Muscle of arm (tissue), 14 donors: ENCODE measurements at places on chromosomes 3 and 15. TPM values are rescaled to one million over a fixed set of nuclear protein-coding genes. Genes with fewer than 3 reads are reported as not detected.
A peak's percentile ranks its signal among the peaks of the same experiment; 100 is the strongest.

DNA sequence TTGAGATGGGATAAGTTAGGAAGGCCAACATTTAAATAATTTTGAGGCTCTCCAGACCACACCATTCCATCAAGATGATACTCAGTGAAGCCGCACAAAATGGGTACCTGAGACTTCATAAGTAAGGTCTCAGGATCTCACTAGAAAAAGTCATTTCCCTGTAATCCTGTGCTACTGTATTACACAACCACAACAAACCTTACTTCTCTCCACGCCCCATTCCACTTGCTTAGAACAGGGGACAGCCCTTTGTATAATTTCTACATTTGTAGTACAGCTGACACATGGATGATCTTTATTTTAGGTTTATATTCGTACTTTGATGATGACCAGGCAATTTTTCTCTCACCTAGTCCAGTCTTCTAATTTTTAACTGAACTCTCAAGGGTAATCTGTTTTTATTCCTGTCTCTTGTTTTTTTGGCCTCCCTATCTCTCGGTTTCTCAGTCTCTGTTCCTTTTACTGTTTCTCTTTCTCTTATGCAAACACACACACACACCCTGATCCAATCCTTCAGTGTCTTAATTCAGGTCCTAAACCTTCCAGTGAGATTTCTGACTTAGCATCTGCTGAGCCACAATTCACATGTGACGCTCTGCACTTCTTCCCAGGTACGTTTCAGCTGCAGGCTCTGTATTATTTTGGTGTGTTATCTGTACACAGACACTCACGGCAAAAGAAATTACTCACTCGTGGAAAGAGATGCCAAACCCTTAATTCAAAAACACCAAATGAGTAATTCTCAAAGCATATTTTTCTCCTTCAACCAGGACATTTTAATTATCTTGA is 223.2 kb upstream of the THBS1 start:
- no peak for DNase-seq

The ISLR gene
- 190 TPM for polyA plus RNA-seq

- no peak for DNase-seq
Observed at GRCh38 chr3:32836601-32837000, 18.8 kb downstream of the TRIM71 start.

The PRSS50 gene
- polyA plus RNA-seq: 0.15 TPM

DNA sequence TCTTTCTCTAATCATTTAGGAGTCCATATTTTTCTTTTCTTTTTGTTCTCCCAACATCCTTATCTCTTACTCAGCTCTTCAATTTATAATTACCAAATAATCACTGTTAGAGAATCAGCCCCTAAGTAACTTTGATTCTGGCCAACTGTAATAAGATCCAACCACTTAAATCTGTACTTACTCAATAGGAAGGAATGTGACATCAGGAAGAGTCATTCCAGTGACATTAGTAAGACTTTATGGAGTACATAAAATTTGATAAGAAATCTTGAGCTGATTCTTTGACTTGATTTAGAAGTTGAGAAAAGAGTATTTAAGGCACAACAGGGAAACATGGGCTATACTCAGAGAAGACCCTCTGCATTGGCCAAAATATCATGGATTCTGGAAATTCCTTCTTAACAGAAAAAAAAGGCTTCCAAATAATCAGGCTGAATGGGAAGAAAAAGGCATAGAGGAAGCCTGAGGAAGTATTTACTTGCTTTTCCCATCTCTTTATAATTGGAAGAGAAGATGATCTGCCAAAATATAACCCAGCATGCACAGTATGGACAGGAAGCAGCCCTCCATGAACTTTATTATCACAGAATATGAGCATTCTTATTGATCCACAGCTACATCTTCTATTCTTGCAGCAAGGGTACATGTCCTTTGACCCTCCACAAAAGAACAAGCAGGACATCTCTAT is 289.7 kb upstream of the TPRG1 start:
- DNase-seq: no peak

- DNase-seq: no peak
Observed at GRCh38 chr15:42826251-42826890, 89.4 kb upstream of the CDAN1 start.

GRCh38 chr3:180267202-180267843 is 230.6 kb upstream of the PEX5L start:
- no peak for DNase-seq

The ZNF717 gene
- 8.8 TPM for polyA plus RNA-seq

GRCh38 chr15:48481802-48482201 is 150.6 kb downstream of the DUT start:
- DNase-seq: no peak

The SRGAP3 gene
- 23.8 TPM for polyA plus RNA-seq

DNA sequence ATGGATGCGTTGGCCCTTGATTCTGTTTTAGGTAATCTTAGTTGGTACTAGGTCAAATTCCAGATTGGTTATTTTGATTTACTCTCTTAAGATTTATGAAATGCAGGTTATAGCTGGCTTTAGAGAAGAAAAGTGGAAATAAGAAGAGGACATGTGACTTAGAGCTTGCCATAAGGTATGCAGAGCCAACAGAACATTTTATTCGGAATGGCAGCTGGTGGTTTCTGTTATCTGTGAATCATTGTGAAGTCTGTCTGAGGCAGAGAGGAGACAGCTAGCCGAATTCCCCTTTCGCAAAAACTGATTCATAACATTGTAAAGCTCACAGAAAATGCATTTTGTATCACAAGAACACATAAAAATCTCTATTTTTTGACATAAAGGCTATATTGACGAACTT is 82.1 kb downstream of the FILIP1L start:
- no peak for DNase-seq

The FBXL2 gene
- 9.0 TPM for polyA plus RNA-seq

DNA sequence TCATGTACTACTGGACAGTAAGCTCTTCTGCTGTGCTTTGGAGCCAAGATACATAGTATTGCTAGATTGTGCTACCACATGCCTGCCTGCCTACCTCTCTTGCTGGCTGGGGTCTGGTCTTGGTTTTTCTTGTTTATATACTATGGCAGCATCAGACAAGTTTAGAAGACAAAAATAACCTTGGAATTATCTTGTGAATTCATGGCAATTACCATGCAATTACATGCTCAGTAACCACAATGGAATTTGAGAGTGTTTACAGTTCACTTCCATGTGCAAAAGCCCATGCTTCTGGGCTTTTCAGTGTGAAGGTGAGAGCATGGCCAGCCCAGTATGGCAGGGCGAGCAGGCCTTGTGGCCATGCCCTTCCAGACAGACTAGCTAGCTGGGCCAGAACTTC is 48.0 kb upstream of the C15orf61 start:
- DNase-seq: no peak

DNA sequence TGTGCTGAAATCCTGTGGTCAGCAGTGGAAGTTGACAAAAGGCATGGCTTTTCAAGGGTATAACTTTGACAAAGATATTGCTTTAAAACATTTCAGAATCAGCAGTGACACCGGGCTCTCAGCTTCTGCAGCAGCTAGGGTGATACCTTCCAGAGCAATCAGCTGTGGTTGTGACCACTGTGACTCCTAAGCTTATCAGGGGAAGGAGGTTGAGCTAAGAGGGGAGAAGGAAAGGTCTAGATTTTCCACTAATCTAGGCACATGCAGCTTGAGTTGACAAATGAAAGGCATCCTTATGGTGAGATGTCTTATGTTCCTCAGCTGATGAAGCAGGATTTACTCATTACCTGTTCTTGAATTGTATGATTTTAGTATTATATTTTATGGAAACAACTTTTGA is 16.3 kb upstream of the LRRFIP2 start:
- DNase-seq: no peak

The SPTSSB gene
- 0.67 TPM for polyA plus RNA-seq

DNA sequence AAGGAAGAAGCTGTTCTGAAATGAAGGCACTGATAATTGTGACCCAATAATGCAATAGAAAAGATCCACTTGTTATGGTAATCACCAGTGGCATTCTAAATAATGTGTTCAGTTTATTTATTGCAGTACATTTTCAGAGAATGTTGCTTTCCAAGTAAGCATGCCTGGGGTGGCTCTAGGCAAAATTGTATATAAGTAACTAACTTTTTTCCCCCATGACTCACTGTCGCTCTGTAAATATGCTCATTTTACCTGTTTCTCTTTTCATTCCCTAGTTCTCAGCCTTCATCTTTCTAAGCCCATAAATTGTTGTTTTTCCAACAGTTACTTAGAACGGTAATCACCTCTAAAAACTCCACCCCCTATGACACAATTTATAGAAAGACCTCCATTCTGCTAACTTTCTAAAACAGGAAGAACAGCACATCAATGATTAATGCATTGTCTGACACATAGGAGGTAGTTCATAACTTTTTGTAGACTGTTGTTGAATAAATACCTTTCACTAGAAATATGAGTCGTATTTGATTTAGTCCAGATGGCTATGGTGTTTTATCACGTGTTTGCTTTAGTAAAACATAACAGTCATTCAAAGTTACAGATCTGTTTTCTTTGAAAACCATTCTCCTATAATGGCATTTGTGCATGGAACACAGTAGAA is 143.1 kb downstream of the LSAMP start:
- DNase-seq: no peak

The CDC25A gene
- polyA plus RNA-seq: 5.6 TPM

The GRK7 gene
- polyA plus RNA-seq: 0.14 TPM

GRCh38 chr15:69380100-69380725 is 33.9 kb upstream of the KIF23 start:
- DNase-seq: no peak

The SLC12A8 gene
- polyA plus RNA-seq: 0.47 TPM

The ITIH1 gene
- 0.47 TPM for polyA plus RNA-seq

The SNTN gene
- not detected for polyA plus RNA-seq

DNA sequence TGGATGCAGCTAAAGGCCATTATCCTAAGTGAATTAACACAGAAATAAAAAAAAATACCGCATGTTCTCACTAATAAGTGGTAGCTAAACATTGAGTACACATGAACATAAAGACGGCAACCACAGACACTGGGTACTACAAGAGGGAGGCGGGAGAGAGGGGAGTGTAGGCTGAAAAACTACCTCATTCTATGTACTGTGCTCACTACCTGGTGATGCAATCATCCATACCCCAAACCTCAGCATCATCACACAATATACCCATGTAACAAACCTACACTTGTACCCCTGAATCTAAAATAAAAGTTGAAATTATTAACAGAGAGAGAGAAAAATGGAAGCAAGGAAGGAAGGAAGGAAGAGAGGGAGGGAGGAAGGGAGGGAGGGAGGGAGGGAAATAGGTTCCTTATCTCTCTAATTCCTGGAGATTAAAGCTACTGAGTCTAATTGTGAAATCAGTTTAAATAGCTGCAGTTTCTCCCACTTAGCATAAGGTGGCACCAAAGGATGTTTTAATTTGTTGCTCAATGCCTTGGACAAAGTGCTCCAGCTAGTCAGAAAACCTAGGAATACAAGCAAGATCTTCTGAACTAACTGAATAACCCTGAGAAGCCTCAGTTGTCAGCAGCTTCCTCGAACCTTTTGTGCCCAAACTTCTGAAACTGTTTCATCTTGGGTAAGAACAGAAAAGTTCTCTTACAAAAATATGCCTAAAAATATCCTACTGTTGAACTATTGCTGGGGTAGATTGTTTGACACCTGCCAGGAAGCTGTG is 79.4 kb upstream of the ATP11B start:
- peak; percentile 47 for DNase-seq

GRCh38 chr15:42072141-42072685 is 22.1 kb downstream of the PLA2G4D start:
- DNase-seq: no peak

The ZIC1 gene
- polyA plus RNA-seq: not detected

The TMEM45A gene
- polyA plus RNA-seq: 25.0 TPM

DNA sequence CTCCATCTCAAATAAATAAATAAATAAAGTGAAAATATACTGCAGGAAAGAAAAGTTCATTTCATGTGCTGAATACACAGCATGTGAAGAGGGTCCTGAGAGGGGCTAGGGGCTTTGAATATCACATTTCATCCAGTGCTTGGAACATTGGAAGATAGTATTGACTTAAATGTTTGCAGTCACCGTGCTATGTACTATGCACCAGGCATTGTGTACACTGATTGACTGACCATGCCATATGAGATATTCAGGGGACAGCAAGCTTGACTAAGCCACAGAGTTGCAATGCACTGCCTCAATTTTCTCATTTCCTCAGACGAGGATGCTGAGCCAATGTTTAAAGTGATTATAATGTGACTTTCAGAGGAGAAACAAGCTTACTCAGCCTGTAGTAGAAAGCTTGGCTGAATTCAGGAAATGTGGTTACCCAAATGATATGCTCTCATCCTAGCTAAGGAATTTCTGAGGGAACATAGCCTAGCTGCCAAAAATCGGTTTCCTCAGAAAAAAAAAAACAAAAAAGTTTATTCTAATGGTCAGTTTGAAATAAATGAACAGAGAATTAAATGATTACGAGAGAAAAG is 557.9 kb downstream of the FGF12 start:
- no peak for DNase-seq

GRCh38 chr3:154976072-154976983 is 103.8 kb upstream of the MME start:
- no peak for DNase-seq

- DNase-seq: no peak
Observed at GRCh38 chr15:52112203-52112750, 298 bp downstream of the BCL2L10 start.

GRCh38 chr3:16398648-16399047 is 114.9 kb downstream of the RFTN1 start:
- no peak for DNase-seq

The CKMT1A gene
- not detected for polyA plus RNA-seq

- no peak for DNase-seq
Observed at GRCh38 chr15:92000709-92001108, 147.2 kb downstream of the SLCO3A1 start.

The AVEN gene
- 18.7 TPM for polyA plus RNA-seq

The CPN2 gene
- 0.09 TPM for polyA plus RNA-seq

DNA sequence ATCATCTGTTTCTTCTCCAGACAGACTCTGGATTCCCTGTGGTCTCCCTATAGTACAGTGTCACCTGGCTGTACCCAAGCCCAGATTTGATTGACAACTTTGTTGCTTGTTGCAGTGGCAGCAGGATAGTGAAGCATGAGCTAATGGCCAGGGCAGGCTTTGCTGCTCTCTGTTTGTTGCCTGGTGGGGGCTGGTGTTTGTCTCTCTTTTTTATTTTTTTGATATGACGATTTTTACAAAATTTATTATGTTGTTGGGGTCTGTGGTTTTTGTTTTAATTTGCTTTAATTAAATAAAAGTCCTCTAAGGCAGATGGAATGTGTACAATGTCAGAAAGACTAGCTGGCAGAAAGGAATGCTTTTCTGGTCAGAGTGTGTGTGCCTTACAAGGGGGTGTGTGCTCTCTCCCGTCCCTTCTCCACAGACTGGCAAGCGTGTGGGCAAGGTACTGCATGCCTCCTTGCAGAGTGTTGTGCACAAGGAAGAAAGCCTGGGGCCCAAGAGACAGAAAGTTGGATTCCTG is 15.2 kb upstream of the CLEC3B start:
- no peak for DNase-seq

- DNase-seq: peak; percentile 70
Observed at GRCh38 chr15:33021806-33022389, 172.6 kb downstream of the FMN1 start.

- DNase-seq: no peak
Observed at GRCh38 chr3:109050591-109051167, 67.3 kb downstream of the MORC1 start.
